Activated CD4-positive, alpha-beta T cell treated with anti-CD3 and anti-CD28 coated beads, Interleukin-2, amount 50 U/mL, for 24 hours (primary cell): ENCODE measurements at places on chromosomes 1 and 21.

GRCh38 chr1:113390871-113391648 lies 745 bp downstream of the MAGI3 start:
- DNase-seq: no peak

DNA sequence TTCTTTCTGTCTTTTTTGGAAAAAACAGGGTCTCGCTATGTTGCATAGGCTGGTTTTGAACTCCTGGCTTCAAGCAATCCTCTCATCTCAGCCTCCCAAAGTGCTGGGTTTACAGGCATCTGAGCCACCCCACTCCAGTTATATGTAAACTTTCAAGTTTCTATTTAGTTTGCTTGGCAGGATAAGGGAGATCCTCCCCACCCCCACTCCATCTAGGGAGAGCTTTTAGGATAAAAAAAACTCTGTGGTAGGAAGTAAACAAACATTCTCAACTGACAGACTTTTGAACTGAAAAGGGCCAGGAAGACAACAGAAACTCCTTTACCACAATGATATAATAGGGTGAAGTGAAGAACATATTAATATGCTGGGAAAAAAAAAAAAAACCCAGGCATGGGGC lies 41.0 kb upstream of the ZNF326 start:
- no peak for DNase-seq

- no peak for DNase-seq
These were observed 49.2 kb upstream of the NFASC start for GRCh38 chr1:204821476-204821875.

- no peak for DNase-seq
These were observed 94.6 kb downstream of the IGSF21 start for GRCh38 chr1:18201997-18202719.

GRCh38 chr1:32538887-32539583 lies at the start of gene ZBTB8A:
Gene ZBTB8A, plus strand, starts transcription at chr1:32539427. Its CDS starts 53,505 bp downstream, at chr1:32592932.
- no peak for DNase-seq

- DNase-seq: no peak
These were observed 28.6 kb upstream of the PDE4B start for GRCh38 chr1:65764052-65764451.

DNA sequence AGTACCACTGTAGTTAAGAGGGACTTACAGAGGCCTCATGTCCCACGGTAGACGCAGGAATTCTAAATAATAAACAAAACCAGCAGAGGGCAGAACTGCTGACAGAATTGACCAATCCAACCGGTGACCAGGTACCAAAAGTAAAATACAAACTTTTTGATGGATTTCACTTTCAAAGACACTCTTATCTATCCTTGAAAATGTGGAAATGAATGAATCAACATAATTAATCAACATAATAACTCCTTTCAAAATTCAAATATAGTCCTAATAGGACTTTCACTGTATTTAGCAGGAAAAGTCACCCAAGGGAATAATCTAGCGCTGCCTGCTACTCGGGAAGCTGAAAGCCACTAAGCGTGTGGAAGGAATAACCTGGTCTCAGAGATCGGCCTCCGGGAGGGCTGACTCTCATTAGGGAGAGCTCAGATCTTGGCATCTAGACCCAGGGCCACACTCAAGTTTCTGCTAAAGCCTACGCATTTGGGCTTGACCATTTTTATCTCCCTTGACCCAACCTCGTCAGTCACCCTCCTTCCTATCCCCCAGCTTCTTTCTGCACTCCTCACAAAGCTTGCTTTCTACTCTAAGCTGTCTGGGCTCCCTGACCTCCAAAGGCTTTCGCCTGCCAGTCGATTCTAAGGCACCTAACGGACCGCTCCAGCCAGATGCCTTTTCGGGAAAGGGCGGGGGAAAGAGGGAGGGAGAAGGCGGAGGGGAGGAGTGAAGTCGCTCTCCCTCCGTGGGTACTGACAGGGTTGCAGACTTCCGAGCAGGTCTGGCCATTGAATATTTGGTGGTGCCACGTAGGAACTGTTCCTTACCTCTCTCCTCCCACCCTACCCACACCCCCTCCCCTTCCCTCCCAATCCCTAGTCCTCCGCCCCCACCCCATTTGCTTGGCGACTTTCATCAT lies 1.6 kb downstream of the COL11A1 start:
- no peak for DNase-seq

GRCh38 chr1:24203404-24203803 lies 16.3 kb upstream of the IFNLR1 start:
- no peak for DNase-seq

- no peak for DNase-seq
These were observed 24.4 kb downstream of the TBX15 start for GRCh38 chr1:118963456-118964430.

DNA sequence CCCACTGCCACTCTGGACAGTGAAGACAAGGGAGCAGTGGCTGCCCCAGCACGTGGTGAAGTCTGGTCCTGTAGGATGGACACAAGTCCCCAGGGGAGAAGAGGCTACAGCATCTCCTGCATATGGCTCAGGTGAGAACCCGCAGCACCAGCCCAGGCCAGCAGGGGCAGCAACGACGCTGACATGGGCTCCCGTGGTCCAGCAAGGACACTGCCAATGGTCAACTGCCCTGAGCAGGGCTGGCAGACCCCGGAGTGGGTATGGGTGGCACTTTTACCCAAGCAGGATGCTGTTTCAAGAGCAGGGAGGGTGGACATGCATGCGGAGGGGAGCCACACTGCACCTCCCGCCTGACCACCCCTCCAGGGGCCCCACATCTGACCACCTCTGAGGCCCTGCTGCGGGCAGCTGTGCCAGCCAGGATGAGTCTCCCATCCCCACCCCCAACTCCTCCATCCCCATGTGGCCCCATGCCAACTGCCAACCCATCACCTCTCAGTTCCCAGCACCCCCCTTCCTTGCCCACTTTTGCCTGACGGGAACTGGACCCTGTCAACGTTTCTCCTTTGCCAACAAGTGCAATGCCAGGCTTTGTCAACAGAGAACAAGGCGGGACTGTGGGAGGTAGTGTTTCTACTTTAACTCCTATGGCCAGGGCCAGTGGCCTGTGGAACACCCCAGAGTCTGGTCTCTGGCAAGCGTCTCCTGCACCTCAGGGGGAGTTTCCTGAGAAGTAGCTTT lies 8.6 kb downstream of the MORN1 start:
- no peak for DNase-seq

DNA sequence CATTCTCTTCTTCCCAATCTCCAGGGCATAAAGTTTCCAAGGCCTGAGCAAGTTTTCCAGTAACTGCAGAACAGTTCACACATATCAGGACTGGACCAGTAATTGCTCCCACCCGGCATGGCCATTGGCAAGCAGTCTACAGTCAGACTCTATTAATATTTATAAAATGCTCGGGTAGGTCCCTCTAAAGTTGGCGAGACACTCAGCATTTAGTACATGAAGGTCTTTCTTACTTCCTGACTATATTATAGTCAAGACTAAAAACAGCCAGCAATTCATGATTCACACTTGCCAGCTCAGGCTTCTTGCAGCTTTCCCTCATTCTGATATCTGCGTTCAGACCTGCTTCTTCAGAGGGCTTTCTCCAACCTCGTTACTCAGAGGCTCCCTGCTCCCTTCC lies 25.4 kb downstream of the GADD45A start:
- DNase-seq: no peak

- no peak for DNase-seq
These were observed 4.8 kb upstream of the ZNF687 start for GRCh38 chr1:151277249-151277648.

DNA sequence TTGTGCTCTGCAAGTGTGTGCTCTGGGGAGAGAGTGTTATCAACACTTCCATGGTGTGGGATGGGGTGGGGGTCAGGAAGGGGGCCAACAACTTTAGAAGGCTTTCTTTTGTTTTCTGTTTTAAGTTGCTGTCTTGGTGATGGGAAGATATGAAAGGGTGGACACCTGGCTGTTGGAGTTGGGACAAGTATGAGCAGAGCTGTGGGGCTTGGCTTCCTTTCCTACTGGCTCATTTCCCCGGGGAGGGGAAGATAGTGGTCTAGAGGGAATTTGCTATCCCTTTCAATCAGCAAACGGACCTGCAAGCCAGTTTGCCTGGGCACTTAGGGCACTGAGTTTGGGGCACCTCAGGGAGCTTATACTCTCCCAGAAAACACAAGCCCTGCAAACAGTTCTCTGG lies 19.2 kb downstream of the IER5 start:
- no peak for DNase-seq

DNA sequence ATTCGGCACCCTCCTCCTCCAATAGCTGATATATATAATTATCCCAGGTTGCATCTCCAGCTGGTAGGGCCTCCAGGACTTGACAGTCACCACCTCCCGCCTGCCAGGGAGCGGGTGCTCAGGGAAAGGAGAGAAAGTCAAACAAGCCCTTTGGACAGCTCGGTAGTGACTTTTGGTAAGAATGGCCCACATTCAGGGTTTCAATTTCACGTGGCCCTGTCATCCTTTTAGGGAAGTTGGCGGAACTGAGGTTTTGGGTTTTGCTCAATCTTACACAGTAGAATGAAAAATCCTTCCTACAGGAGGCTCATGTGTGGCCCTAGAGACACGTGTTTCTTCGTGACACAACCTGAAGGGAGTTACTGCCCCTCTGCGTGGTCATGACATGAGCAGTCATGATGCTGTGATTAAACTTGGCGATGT lies 44.2 kb downstream of the CAPN8 start:
- DNase-seq: no peak

DNA sequence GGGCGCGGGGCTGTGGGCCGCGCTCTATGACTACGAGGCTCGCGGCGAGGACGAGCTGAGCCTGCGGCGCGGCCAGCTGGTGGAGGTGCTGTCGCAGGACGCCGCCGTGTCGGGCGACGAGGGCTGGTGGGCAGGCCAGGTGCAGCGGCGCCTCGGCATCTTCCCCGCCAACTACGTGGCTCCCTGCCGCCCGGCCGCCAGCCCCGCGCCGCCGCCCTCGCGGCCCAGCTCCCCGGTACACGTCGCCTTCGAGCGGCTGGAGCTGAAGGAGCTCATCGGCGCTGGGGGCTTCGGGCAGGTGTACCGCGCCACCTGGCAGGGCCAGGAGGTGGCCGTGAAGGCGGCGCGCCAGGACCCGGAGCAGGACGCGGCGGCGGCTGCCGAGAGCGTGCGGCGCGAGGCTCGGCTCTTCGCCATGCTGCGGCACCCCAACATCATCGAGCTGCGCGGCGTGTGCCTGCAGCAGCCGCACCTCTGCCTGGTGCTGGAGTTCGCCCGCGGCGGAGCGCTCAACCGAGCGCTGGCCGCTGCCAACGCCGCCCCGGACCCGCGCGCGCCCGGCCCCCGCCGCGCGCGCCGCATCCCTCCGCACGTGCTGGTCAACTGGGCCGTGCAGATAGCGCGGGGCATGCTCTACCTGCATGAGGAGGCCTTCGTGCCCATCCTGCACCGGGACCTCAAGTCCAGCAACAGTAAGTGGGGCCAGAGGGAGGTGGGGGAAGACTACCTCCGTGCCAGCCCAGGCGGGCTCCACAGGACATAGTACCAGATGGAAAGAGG lies 808 bp downstream of the MAP3K21 start:
- DNase-seq: peak; percentile 1

DNA sequence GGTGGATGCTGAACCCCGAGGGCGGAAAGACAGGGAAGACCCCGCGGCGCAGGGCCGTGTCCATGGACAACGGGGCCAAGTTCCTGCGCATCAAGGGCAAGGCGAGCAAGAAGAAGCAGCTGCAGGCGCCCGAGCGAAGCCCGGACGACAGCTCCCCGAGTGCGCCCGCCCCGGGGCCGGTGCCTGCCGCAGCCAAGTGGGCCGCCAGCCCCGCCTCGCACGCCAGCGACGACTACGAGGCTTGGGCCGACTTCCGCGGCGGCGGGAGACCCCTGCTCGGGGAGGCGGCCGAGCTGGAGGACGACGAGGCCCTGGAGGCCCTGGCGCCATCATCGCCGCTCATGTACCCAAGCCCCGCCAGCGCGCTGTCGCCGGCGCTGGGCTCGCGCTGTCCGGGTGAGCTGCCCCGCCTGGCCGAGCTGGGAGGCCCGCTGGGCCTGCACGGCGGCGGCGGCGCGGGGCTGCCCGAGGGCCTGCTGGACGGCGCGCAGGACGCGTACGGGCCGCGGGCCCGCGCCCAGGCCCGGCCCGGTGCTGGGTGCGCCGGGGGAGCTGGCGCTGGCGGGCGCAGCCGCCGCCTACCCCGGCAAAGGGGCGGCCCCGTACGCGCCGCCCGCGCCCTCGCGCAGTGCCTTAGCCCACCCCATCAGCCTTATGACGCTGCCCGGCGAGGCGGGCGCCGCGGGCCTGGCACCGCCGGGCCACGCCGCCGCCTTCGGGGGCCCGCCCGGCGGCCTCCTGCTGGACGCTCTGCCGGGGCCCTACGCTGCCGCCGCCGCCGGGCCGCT lies 20.7 kb downstream of the FOXO6 start:
- no peak for DNase-seq

DNA sequence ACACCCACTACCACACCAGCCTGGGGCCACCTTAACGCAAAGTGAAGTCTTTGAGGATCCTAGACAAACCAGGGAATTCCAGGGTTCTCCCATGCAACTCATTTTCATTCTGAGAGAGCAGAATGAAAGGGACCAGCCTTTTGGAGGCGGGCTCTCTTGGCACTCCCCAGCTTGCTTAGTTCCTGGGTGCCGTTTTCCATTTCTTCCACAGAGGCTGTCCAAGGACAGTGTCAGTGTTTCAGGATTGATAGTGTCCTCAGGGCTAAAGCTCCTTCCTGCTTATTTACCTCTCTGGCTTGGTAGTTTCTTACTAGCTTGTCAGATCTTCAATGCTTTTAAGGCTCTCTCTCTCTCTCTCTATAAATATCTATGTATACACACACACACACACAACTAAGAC lies 30.1 kb upstream of the GNG4 start:
- no peak for DNase-seq

GRCh38 chr1:203036537-203036936 lies 10.2 kb downstream of the PPFIA4 start:
- DNase-seq: no peak

DNA sequence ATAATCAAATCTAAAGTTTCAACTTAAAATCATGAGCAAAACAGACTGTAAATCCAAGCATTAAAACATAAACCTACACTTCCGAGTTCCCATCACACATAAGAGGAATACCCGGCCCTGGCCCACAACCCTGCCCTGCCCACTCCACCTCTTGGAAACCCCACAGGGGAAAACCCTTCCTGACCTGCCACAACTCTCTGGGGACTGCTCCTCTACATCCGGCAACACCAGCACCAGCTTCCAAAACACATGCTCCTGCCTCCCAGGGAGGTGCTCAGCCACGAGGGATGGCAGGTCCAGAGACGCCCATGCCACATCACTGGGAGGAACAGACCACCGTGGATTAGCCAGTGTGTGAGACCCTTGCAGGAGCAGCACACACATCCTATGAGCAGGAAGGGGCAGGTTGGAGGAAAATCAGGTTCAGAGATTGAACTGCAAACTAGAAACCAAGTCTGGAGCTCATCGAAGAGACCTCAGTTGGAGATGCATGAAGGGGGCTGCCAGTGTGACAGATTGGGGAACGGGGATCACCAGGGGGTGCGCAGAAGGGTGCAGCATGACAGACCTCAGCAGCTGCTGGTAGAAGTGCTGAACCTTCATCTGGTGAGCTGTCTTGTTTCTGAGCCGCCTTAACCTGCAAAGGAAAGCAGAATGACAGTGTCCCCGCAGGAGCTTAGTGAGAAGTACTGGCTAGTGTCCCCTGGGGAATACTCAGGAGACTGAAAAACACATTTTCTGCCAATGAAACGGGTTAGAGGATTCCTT lies 25.8 kb upstream of the LSS start:
- DNase-seq: no peak

GRCh38 chr1:58814251-58815068 lies 30.6 kb upstream of the JUN start:
- DNase-seq: no peak
